ENCODE measurements at places on chromosomes 2 and 18.

DNA sequence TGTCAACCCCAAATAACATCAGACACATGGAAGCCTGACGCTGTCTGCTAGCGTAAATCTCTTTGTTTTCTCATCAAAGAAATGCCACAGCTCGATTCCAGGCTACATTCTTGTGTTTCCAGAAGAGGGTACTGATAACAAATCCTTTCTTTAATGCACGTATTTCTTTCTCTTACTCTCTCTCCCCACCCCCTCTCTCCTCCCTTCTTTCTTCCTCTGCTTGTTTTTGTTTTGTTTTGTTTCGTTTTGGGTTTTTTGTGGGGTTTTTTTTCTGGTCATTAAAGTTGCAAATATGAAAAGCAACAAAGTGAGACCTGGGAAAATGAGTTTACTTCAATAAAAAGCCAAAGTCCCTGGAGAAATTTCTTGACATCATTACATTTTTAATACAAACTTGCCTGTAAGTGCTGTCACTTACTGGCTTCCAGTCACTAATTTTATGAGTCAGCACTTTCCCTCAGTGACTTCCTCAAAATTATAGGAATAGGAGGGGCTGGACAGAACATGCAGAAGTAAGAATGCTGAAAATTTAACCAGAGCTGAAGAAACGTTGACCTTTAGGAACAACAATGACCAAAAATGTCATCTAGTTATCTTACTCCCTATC is 106.7 kb upstream of the NABP1 start:
- DNase-seq: no peak

GRCh38 chr2:42054714-42055430 is 7.1 kb downstream of the PKDCC start:
- DNase-seq: peak; percentile 36

- DNase-seq: peak; percentile 93
These were observed at the start of gene DOK6 for GRCh38 chr18:69400253-69400975. TSS of gene DOK6 (plus strand) at chr18:69400888.

DNA sequence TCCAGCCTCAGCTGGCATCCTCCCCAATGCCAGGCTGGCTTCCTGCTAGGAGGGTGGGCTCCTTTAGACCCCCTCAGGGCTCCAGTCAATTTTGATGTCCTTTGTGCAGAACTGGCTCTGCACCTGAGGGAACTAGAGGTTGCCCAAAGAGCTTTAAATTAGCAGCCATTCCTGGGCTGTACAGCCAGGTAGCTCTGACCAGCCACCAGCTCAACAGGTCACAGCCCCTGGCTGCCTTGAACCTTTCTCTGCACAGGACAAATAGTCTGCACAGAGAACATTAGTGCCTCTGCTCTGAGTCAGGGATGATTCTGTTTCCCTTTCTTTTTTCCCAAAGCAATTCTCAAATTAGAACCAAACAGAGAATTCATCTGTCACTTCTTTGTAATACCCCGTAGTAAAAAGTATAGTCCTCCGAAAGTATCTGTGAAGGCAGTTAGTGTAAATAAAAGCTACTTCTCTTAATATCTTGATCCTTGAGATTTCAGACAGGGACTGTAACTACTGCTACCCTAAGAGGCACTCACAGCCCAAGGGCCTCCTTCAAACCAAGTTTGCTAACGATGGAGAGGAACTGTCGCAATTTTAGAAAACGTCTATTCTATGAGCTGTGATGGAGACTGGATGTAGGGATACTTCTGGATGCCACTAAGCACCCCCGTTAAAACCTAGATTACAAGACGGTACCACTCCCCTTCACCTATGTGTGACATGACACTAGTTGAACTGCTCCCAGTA is 3.0 kb downstream of the TTC32 start:
- DNase-seq: no peak

DNA sequence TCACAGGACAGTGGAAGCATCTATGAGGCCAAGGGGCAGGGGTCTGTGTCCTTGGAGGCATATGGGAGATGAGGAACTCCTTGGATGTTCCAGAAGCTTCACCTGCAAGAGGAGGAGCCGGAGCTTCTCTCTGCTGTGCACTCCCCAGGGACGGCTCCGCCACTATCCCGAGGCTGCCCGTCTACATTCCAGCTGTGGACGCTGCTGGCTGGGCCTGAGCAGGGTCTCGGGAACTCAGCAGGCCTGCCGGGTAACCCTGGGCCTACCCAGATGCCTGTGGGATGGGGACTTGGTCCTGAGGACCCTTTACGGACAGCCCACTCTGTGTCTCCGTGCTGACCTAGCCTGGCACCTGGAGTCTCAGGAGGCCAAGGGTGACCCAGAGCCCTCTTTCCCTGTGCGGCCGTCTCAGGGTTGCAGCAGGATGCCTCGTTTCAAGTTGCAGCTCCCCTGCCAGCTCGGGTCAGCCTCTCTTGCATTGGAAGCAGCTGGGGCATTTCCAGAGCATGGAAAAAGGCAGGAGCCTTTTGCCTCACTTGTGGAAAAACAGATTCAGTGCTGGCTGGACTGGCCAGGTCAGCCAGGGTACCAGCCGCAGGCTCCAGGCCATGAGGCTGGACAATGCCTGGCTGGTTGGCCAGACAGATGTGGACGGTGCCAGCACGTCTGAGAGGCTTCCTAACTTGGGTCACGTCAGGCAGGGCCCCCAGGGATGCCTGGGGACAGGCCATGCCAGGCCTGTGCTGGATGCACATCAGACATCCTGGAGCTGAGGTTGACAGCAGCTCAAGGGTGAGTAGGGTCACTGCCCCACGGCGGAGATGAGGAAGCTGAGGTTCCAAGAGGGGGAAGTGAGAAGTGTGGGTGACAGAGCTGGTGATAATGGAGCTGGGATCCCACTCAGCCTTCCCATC is 41.5 kb downstream of the SCTR start:
- DNase-seq: no peak

DNA sequence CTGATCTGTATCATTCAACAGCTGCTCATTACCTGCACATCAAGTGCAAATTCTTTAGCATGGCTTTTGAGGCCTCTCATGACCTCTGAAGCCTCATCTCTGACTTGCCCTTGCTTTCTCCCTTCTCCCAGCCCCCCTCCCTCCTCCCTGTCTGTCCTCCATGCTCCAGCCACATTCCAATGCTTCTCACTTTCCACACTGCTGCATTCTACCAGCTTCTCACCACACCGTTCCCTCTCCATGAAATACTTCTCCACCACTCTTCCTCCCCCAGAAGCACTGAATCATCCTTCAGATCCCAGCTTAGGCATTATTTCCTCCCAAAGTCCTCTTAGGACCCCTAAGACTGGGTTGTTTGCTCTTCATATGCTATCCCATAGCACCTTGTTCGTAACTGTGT is 26.9 kb downstream of the GCG start:
- DNase-seq: no peak

- no peak for DNase-seq
These were observed 105.8 kb upstream of the COL5A2 start for GRCh38 chr2:189285349-189285748.

GRCh38 chr18:11849841-11850634 is 1.2 kb upstream of the CHMP1B start:
- DNase-seq: no peak

DNA sequence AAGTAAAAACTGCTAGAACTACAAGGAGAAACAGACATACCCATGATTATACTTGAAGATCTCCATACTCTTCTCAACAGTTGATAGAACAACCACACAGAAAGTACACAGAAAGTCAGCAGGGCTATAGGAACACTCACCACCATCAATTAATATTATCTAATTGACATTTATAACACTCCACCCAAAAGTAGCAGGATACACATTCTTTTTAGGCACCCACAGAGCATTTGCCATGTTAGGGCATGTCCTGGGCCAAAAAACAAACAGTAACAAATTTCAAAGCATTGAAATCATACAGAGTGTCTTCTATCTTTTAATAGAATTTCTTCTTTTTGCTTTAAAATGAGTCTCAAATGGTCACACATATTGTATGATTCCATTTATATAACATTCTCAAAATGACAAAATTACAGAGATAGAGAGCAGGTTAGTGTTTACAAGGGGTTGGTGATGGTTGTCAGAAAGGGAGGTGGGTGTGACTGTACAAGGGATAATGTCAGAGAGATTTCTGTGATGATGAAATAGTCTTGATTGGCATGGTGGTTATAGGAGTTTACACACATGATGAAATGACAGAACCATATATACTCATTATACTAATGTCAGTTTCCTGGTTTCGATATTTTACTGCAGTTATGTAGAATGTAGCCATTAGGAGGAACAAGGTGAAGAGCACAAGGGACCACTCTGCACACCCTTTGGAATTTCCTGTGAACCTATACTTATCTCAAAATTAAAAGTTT is 82.8 kb downstream of the NCK2 start:
- no peak for DNase-seq

DNA sequence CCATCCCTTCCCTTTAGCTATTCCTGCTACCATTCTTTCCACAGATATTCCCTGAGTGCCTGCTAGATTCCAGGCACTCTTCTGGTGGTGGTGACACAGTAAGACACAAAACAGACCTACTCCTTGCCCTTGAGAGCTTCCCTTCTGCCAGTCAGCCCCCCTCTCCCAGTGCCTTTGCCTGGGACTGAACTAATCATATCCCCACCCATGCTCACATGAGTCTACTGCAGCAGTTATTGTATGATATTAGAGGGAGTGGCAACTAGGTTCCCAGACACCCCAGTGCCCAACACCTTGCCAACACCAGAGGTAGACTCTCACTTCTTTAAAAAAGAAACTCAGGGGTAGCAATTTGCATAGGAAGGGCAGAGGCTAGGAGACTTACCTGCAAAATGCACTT is 7.2 kb upstream of the LBH start:
- DNase-seq: no peak
